ENCODE measurements at places on chromosomes 6 and 20. TPM values are rescaled to one million over a fixed set of nuclear protein-coding genes. Genes with fewer than 3 reads are reported as not detected.

- no peak for DNase-seq
Measured at GRCh38 chr6:108809211-108809610, 39.0 kb upstream of the ARMC2 start.

Gene SLC22A2
- not detected for polyA plus RNA-seq

Gene TPX2
- 21.5 TPM for polyA plus RNA-seq

Gene PRSS35
- polyA plus RNA-seq: 18.8 TPM

Gene LRFN2
- 0.11 TPM for polyA plus RNA-seq

All from forelimb muscle (tissue), 1 donor.